ENCODE measurements at places on chromosomes 2 and 18. TPM values are rescaled to one million over a fixed set of nuclear protein-coding genes. Genes with fewer than 3 reads are reported as not detected.

The PARD6G gene
- total RNA-seq: 25.0 TPM

The HOXD12 gene
- not detected for total RNA-seq

The RTP5 gene
- total RNA-seq: not detected

The POTEC gene
- total RNA-seq: not detected

The CAPN14 gene
- total RNA-seq: 0.13 TPM

Data from bladder microvascular endothelial cell (primary cell).